ENCODE measurements at places on chromosomes 7 and 10. TPM values are rescaled to one million over a fixed set of nuclear protein-coding genes. Genes with fewer than 3 reads are reported as not detected.

DNA sequence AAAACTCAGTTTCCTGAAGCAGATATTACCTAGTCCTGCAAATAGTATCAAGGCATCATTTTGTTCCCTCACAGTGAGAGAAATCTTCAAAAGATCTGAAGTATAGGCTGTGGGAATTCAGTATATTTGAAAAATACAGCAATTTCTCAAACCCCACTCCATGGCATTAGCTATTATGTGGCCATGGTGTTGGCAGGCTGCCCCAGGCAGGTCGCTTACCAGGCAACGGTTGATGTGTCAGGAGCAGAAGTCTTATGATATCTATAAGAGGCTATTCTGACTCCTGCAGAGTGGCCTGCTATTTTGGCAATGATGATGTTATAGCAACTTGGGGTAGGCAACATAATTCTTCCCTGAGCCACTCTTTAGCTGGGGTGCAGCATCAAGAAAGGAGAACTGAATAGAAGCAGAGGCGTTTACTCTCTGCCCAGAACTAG, 187.9 kb downstream of the PLXDC2 start:
- no peak overlapping the region for H3K4me3 ChIP-seq
- DNase-seq: peak; percentile 74
- peak overlapping the region; percentile 72 for H3K27ac ChIP-seq
- no peaks in the 10 kb centered on the region for H3K27me3 ChIP-seq
- H3K4me1 ChIP-seq: peaks cover 27% of the 10 kb centered on the region

- no peaks in the 10 kb centered on the region for H3K36me3 ChIP-seq
- no peak overlapping the region for H3K27ac ChIP-seq
- H3K4me1 ChIP-seq: no peaks in the 10 kb centered on the region
- DNase-seq: no peak
- no peak overlapping the region for H3K4me3 ChIP-seq
- no peaks in the 10 kb centered on the region for H3K27me3 ChIP-seq
Measured at GRCh38 chr10:96468845-96469244, 44.9 kb downstream of the TLL2 start.

Gene CRYGN
- 1.4 TPM for total RNA-seq

Gene UCN3
- not detected for total RNA-seq

- no peak overlapping the region for H3K27ac ChIP-seq
- no peaks in the 10 kb centered on the region for H3K27me3 ChIP-seq
- DNase-seq: no peak
- no peak overlapping the region for H3K4me3 ChIP-seq
- H3K36me3 ChIP-seq: no peaks in the 10 kb centered on the region
- H3K4me1 ChIP-seq: no peaks in the 10 kb centered on the region
Measured at GRCh38 chr10:31037749-31038148, 6.1 kb upstream of the ZNF438 start.

DNA sequence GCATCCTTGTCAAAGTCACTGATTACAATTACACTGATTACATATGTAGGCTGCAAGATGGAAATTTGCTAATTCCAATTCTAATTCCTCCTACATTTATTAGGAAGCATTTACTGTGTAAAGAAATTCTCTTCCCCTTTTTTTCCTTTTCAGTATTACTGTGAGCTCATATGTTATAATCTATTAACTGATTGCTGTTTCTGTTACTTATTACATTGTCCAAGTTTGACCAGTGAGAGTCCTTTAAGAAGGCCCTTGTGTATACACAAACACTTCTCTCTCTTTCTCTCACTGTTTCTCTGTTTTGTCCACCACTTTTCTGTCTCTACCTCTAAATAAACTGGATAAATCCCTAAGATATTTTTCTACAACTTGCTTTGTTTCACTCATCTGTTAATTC, 31.5 kb downstream of the PHF14 start:
- no peak overlapping the region for H3K27ac ChIP-seq
- no peak for DNase-seq
- H3K27me3 ChIP-seq: no peaks in the 10 kb centered on the region
- H3K4me1 ChIP-seq: no peaks in the 10 kb centered on the region

Gene MYH16
- total RNA-seq: not detected

DNA sequence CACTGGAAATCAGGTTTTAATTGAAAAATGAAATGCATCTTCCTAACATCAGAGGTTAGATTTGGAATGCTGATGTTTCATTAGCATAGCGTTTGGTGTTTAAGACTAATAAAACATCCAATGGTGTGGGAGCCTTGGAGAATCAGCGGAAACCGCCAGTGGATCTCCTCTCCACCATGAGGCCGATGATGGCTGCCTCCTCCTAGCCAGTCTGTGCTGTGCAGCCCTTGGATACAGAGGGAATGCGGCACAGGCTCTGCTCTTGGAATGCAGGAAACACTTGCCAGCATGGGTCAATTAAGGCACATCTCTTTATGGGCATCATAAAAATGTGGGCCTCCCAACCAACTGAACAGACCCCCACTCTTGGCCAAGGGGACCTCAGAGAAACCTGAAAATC, 259.9 kb downstream of the GLRX3 start:
- H3K27ac ChIP-seq: no peak overlapping the region
- no peaks in the 10 kb centered on the region for H3K27me3 ChIP-seq
- H3K4me3 ChIP-seq: no peak overlapping the region
- H3K4me1 ChIP-seq: no peaks in the 10 kb centered on the region

Gene ASB10
- not detected for total RNA-seq

- H3K27ac ChIP-seq: no peak overlapping the region
- no peak overlapping the region for H3K4me3 ChIP-seq
- no peaks in the 10 kb centered on the region for H3K36me3 ChIP-seq
Measured at GRCh38 chr7:36871863-36872262, 147.6 kb upstream of the AOAH start.

Gene CCDC201
- total RNA-seq: not detected

All from sigmoid colon (tissue), 7 donors.